AG09309 (cell line): ENCODE measurements at places on chromosomes 13 and 19.

GRCh38 chr13:42272804-42273175 is 838 bp downstream of the AKAP11 start:
- DNase-seq = no peak

DNA sequence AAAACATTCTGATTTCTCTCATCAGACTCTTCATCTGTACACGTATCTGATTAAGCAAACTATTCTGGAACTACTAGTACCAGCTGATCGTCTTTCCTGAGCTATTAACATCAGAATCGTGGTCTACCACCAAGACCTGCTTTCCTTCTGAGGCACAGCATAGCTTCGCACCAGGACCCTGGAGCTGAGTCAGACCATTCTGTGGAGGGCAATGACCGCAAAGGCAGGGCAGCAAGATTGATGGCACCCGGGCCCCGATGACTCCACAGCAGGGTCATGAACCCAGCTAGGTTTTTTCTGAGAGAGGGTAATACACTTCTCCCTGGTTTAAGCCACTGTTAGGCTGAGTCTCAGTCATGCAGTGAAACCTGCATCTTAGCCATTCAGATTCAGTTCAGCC is 158.7 kb upstream of the GPR12 start:
- no peak for DNase-seq

- peak; percentile 32 for DNase-seq
Measured at GRCh38 chr13:23794267-23795161, 94.7 kb downstream of the MIPEP start.

DNA sequence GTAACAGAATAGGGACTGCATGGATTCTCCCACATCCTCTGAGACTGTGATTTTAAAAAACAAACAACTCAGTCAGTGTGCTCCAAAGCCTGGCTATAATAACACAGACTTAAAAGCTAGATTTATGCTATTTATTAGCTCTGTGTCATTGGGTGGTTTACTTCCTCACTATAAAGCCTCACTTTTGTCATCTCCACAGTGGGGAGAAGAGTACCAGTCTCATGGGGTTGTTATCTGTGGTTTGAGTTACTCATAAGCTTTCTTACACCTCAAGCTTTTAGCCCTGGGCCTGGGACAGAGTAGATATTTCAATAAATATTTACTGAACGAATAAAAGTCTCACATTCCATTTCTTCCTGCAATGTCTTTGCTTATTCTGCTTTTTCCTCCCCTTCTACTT is 5.3 kb downstream of the RNASEH2B start:
- DNase-seq = no peak

- DNase-seq = no peak
Measured at GRCh38 chr19:21151460-21151859, 9.6 kb downstream of the ZNF431 start.

DNA sequence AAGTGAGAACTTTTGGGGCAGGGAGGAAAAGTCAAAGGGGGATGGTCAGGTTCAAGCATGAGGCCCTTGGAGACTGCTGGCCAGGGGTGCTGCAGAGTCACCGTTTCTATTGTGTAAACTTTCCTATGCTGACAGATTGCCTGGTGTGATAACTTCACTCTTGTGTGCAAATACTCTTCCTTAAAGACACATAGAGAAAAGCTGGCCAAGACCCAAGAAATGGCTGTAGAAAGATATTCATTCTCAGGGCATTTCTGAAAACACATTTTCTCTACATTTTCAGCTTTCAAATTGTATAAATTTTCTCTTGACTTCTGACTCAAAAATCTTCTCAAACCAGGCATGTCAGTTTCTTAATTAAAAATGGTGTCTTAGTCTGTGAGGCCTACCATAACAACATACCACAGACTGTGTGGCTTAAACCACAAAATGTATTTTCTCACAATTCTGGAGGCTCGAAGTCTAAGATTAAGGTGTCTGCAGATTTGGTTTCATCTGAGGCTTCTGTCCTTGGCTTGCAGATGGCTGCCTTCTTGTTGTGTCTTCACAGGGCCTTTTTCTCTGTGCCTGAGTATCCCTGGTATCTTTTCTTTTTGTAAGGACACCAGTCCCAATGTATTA is 304.5 kb downstream of the KCNRG start:
- DNase-seq = peak; percentile 17

DNA sequence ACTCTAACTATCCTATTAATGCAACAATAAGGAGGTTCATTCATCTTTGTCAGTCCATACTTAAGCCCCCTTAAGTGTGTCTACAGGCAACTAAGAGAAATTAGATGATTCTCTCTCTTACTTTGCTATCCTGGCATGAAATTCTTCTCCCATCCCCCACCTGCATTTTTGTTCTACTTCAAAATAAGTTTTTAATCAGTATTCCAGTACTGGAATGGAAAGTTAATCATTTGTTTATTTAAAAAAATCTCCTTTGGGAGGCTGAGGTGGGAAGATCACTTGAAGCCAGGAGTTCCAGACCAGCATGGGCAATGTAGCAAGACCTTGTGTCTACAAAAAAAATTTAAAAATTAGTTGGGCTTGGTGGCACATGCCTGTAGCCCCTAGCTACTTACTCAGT is 222.1 kb downstream of the MZT1 start:
- DNase-seq = no peak

DNA sequence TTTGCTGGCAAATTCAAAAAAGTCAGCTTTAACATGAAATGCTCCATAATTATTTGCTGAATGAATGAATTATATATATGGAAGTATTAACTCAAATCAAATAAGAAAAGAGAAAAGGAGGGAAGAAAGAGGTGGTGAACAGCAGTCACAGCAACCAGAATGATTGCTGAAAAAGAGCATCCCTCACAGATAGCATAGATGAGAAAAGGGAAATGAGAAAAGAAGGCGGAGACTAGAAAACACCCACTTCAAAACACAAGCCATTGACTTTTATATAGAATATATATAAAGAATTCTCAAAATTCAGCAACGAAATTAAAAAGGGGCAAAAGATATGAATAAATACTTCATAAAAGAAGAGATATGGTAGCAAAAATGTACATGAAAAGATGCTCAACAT is 75.2 kb downstream of the CAB39L start:
- DNase-seq = no peak

DNA sequence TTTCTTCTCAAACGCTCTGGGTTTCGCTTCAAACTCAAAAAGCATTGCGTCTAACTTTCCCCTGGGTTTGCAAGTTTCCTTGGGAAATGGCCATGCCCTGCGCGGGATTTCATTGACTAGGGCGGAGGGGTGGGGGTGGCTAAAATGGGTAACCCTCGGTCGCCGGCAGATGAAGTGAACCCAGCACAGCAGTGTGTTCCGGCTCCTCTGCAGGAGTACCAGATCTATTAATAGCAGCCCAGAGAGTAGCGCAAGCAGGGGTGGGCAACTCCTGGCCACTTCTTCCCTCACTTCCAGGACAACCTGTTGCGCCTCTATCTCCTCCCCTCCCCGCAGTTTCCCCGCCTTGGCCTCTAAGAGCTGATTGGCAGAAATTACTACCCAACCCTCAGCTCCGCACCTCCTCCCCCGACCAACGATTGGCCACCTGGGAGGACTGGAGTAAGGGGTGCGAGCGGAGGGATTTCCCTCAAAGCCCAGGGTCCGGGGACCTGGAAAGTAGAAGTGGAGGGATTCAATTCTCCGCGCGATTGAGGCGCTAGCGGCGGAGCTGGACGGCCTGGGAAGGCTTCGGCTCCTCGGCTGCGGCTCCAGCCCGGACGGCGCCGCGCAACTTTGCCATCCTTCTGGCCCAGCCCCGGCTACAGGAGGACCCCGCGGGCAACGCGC is at the start of gene FREM2:
TSS of gene FREM2 (plus strand) at position 501 of the 669 bp plus-strand sequence. CDS start 268 bp downstream, outside the sequence.
- no peak for DNase-seq

- DNase-seq = peak; percentile 21
Measured at GRCh38 chr13:73069206-73069805, 10.5 kb downstream of the KLF5 start.

DNA sequence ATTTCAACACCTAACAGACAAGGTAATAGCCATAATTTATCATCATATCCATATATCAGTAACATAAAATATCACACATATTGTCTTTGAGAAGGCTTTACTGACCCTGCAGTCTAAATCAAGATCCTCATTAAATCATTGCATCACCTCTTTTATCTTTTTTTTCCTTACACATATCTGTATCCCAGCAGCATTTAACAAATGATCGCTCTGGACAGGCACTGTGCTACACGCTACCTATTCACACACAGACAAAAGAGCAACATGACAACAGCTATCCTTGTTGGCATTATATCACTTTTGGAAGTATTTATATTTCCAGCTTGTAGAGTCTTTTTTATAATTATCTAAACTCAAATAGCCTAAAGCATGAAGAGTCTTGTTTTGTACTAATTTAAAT is 73.3 kb upstream of the NBEA start:
- DNase-seq = no peak
